ENCODE measurements at places on chromosomes 16 and 17.

- peak; percentile 77 for DNase-seq
These were observed 24.8 kb downstream of the RAD51D start for GRCh38 chr17:35094902-35095301.

GRCh38 chr17:6241381-6241780, 171.2 kb downstream of the WSCD1 start:
- no peak for DNase-seq

DNA sequence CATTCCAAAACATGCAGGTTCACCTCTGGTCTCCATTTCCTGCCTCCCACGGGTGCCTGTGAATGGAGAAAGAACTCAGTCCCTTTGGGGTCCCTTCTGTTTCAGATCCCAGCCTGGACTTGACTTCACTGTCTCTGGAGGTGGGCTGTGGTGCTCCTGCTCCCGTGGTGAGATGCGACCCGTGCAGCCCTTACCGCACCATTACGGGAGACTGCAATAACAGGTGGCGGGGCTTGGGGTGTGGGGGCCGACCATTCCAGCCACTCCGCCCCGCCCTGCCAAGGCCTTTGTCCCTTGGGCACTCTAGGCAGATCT, 10.5 kb downstream of the LPO start:
- no peak for DNase-seq

DNA sequence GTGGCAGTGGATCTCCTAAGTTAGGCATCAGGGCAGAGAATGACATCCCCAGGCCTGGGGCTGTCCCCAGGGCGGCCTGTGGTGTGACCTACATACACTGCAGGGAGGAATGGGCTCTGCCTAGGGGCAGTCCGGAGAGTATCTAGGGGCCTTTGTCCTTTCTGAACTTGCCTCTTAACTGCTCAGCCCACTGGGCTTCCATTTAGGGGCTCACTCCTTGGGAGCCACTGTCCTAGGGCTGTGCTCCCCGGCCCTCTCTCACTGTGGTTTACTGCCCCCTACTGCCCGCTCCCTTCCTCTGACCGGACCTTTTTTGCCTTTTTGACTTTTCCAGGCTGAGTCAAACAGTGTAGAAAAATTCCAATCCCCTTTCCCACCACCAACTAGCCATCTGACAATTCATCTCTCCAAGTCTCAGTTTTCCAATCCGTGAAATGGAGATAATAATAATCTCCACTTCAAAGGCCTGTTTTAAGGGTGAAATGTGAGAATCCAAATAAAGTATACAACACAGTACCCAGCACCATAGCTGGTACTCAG, 66.8 kb downstream of the DNAH3 start:
- peak; percentile 47 for DNase-seq

- no peak for DNase-seq
These were observed 8.6 kb downstream of the USP32 start for GRCh38 chr17:60383379-60383778.

DNA sequence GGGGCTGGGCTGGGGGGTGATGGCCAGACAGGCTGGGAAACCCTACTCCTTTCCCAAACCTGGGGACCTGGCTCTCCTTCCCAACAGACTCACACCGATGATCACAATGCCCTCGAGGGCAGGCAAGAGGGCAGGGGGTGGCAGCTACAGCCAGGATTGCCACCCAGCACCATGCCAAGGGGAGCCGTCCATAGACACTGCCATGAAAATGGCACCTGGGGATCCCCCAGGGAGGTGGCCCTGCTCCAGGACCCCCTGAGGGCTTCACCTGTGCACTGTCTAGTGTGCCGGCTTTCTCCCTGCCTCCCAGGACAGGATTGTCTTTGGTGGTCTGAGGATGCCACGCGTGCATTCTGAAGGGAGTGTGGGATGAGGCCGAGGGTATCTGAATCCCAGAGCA, 24.6 kb downstream of the RPH3AL start:
- no peak for DNase-seq

DNA sequence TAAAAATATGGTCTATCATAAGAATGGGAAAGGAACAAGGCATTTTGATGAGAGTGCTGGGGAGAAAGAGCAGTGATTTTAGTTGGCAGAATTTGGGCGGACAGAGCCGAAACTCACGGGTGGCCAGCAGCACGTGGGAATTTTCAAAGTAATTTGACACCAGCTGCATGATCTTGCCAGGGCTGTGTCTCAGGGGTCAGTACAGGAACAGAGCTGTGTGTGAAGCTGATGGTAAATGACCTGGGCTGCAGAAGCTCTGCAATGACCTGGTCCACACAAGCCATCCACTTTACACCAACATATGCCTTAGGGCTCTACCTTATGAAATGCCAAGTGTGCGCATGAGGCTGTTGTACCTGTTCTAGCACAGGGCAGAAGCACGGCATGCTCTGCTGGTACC, 112.0 kb downstream of the ZFHX3 start:
- no peak for DNase-seq

GRCh38 chr16:68993456-68993855, 112.0 kb upstream of the HAS3 start:
- DNase-seq: no peak

- DNase-seq: no peak
These were observed 6.9 kb downstream of the ERCC4 start for GRCh38 chr16:13926891-13927290.

GRCh38 chr16:53984936-53985335, 281.0 kb downstream of the FTO start:
- no peak for DNase-seq

DNA sequence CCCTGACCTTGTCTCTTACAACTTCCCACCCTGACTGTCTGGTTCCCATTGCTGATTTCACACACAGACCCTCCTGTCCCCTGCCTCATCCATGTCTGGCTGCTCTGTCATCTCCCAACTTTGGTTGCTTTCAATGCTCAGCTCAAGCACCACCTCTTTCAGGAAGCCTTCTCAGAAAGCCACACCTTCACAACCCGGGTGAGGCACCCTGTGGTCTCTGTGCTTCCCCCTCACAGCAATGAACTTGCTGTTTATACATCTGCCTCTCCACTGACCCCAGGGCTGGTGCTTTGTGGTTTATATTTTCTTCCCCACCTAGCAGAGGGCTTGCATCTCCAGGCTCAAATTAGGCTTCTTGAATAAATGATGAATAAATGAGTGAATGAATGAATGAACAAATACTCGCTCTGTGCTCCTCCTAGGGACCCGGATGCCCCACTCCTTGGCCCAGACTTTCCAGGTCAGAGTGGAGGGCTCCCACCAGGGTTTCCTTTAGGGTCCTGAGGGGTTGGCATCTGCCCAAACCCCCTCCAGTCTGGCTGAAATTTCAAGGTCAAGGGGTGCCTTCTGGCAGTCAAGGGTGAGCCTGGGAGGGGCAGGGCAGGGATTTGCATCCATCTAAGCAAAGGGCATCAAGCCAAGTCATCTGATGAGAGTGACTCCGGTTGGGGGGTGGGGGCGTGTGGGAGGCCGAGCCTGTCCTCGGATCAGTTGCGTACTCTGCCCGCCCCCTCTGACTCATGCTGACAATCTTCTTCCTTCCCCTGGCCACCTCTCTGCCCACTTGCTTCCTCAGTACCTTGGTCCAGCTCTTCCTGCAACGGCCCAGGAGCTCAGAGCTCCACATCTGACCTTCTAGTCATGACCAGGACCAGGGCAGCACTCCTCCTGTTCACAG, at the start of gene ITGAX:
ITGAX (plus strand) TSS at position 783 of the 898 bp plus-strand sequence; CDS start at position 862, 79 bp downstream.
- peak; percentile 2 for DNase-seq

DNA sequence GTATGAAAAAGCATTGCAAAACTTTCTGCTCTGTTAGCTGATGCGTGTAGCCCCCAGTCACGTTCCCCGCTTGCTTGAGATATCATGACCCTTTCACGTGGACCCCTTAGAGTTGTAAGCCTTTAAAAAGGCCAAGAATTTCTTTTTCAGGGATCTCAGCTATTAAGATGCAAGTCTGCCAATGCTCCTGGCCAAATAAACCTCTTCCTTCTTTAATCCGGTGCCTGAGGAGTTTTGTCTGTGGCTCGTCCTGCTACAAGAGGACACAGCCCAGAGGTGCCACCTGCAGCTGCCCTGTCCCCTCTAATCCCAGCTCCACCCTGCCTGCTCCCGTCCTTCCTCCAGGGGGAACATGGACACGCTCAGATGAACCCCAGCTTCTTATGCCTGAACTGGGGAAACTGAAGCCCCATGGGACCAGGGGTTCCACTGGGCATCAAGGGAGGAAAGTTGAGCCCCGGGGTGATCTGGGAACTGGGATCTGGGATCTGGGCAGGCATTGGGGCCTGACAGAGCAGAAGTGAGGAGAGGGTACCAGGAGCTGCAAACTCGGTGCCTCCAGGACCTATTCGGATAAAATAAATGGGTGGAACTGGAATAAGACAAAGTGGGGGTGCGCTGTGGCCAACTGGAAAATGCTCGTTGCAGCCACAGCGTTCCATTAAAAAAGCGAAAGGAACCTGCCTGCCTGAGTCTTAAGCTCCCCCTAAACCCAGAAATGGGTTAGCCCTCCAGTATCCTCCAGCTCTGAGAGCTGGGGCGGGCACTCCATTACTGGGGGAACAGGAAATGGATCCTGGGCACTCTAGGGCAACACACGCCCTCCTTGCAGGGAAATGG, 19.7 kb downstream of the QPRT start:
- DNase-seq: no peak

DNA sequence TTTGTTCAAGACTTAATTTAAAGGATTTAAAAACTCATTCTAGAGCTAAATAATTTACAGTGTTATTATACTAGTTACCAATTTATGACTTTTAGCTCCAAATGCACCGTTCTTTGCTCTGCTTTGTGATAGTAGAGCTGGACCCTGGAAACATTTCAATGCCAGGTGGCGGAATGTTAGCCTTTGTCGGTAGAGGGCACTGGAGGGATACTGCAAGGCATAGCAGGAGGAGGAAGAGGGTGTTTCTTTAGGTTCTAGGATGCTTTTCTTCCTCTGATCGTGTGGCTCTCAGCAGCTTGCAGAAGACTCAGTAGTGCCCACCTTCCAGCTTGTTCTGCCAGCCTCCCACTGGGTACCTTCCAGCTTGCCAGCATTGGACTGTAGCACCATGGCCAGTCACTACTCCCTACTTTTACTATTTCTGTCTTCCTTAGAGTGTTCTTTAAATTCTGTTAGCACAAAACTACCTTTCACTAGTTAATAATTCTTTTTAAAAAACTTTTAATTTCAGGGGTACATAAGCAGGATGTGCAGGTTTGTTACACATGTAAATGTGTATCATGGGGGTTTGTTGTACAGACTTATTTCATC, 325.3 kb downstream of the UTP18 start:
- DNase-seq: no peak

DNA sequence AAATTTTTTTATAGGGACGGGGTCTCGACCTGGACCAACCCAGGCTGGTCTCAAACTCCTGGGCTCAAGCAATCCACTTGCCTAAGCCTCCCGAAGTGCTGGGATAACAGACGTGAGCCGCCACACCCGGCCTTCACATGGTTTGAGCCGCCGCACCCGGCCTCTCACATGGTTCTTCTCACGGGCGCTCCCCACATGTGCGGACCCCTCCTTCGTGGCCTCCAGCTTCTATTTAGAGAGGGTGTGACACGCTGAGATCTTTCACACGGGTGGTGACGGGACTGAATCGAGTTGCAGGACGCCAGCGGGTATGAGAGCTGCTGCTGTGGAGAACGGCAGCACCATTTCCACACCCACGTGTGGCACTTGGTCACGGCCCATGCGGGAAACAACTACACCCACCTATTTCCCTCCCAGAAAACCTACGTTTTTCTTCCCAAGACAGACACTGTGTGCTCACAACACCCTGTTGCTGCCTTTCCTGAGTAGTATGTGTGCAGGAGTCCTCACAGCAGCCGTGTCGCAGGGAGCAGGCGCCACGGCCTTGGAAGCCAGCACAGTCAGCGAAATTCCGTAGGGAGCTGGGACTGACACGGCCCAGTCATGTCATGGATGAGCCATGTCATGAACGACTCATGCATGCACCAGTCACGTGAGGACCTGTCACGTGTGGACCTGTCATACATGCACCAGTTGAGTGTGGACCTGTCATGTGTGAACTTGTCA, 20.1 kb upstream of the ACSF3 start:
- DNase-seq: no peak

DNA sequence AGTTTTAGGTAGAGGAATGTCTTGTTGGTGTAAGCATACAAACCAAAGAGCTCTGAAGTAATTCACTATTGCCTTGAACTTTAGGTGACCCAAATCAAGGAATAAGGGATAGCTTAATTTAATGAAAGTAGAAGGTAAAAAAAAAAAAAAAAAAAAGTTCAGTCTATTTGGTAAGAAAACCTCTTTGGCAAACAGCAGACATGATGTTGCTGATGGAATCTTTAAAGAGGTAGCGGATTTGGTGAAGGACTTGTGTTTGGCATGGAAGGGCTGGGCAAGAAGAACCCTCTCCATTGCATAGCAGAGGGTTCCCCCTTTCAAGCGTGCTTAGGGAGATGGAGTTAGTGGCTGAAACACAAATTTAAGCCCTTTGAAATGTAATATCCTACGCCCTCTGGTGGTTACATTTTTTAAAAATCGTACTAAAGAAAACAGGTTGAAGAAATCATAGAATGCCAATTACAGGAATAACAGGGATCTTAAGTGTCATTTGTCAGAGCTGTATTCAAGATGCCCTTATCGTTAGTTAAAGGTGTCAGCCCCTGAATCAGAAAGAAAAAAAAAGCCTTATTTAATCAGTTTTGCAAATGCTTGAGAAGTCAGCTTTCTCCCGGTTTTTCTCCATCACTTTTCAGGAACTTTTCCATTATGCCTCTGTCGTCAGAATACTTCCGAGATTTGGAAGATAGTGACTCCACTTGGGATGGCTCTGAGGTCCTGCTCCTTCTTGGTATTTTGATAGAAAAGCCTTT, 383.1 kb downstream of the KCNJ2 start:
- DNase-seq: peak; percentile 26

DNA sequence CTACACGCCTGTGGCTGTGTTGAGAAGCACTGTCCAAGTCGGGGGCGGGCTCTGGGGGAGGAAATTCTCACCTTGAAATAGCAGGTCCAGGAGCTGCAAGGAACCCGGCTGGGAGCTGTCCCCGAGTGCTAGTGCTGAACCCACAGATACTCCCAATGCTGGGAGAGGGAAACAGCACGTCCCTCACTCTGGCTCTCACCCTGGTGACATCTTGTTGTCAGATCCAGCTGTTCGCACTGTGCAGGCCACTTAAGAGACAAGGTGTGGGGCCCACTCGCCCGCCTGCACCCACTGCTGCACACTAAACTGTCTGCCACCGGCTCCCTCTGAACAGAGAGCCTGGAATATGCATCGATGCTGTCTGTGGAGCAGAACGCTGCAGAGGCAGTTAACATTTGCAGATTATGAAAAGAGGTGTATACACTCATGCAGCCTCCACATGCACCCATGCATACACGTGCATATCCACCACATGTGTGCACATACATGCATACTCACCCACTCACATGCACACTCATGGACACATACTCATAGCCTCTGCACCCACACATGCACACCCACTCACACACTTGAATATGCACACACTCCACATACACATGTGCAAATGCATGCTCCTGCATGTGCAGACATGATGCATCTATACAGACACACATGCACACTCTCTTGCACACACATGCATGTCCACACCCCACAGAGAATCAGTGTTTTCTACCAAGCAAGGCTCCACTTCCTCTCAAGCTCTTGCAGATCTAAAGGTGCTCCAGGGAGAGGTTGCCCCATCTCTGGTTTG, 42.0 kb downstream of the MGAT5B start:
- peak; percentile 34 for DNase-seq

DNA sequence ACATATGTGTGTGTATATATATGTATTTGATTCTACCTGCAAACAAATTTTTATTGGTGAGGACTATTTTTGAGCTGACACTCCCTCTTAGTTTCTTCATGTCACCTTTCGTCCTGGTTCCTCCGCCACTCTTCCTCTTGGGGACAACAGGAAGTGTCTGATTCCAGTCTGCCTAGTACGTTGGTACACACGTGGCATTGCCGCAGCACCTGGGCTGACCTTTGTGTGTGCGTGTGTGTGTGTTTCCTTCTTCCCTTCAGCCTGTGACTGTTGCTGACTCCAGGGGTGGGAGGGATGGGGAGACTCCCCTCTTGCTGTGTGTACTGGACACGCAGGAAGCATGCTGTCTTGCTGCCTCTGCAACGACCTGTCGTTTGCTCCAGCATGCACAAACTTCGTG, 29.4 kb upstream of the CACNG5 start:
- no peak for DNase-seq
